ENCODE measurements at places on chromosomes 16 and 17. TPM values are rescaled to one million over a fixed set of nuclear protein-coding genes. Genes with fewer than 3 reads are reported as not detected.
A peak's percentile ranks its signal among the peaks of the same experiment; 100 is the strongest.

DNA sequence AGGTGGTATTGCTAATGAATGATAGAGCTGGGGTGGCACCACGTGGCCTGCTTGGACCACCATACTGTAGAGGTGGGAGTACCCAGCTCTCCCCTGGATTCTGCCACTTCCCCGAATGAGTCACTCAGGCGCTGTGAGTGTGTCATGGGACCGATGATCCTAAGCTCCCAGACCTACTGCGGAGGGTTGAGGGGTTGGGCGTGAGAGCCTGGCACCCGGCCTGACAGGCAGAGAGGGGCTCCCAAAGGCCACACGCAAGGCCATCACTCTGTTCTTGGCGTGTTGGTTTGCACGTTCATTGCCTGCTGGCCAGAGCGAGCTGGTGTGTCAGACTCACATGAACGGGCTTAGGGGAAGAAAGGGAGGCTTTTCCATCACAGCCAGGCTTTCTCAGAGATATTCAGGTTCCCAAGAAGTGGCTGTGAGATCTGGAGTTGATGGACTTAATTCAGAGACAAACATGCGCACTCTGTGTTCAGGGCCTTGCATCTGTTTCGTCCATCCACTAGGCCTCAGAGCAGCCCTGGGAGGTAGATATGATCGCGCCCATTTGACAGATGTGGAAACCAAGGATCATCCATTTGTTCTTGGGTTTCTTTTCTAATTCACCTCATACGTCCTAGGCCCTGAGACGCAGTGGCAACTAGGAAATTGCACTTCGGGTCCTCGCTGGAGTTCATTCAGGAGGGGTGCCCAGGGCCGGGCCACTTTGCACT lies 41.4 kb downstream of the CMIP start:
- DNase-seq, result no peak

DNA sequence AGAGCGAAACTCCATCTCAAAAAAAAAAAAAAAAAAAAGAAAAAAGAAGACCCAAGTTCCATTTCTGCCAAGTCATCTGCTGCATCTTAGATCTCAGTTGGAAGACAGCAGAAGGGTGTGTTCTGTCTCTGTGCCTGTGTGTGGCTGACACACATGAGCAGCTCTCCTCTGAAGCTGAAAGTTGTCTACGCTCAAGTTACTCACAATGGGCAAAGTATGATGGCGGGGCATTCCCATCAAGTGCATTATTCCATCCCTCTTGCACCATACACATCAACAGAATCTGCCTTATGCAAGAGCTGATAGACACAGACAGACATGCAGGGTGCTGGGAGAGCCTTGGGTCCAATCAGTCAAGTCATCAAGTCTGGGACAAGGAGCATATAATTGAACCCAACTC lies 402.2 kb downstream of the XYLT1 start:
- DNase-seq, result no peak

DNA sequence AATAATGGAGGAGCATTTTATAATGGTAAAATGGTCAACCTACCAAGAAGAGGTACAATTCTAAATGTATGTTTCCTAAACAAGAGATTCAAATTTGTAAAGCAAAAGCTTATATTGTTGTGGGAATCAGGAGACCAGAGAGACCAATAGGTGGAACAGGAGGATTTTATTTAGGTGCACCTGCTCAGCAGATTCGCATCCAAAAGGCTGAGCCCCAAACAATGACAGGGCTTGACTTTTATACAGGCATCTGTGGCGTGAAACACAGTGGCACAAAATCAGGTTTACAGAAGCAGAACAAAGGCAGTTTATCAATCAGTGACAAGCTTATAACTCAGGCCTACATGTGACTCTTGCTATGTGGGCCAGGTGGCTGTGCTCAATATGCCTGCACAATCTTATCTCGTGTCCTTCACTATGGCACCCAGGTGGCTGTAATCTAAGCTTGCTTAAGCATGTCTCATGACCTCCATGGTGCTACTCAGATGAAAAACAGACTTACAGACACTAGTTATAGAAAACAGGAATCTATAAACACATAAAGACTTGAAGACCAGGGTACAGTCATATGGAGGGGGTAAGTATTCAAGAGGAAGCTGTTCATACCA lies 780.2 kb upstream of the CA10 start:
- no peak for DNase-seq

GRCh38 chr17:19730843-19731242 lies 14.5 kb upstream of the SLC47A2 start:
- DNase-seq, result no peak

DNA sequence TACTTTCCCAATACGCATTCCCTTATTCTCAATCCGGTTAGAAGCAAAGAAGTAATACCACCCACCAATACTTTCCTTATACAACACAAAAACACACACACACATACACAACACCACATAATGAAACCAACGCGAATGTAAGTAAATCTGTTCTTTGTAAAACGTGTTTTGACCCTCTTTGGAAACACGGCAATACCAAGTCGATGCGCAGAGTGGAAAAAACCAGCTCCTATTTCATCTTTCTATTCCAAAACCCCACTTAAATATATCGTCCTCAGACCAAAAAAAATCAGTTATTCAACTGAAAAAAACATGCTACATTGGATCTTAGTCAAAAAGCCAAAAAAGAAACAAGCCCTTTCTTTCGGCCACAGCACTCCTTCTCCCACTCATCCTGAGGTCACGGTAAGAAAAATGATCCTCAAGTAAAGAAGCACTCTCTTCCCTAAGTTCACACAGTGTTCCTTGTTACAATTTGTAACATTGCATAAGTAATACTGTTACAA lies 31.0 kb upstream of the ARL4D start:
- peak; percentile 39 for DNase-seq

GRCh38 chr16:48383009-48383876 lies 2.0 kb downstream of the SIAH1 start:
- no peak for DNase-seq

- no peak for DNase-seq
Observed at GRCh38 chr17:5585836-5586521, 1.7 kb upstream of the NLRP1 start.

DNA sequence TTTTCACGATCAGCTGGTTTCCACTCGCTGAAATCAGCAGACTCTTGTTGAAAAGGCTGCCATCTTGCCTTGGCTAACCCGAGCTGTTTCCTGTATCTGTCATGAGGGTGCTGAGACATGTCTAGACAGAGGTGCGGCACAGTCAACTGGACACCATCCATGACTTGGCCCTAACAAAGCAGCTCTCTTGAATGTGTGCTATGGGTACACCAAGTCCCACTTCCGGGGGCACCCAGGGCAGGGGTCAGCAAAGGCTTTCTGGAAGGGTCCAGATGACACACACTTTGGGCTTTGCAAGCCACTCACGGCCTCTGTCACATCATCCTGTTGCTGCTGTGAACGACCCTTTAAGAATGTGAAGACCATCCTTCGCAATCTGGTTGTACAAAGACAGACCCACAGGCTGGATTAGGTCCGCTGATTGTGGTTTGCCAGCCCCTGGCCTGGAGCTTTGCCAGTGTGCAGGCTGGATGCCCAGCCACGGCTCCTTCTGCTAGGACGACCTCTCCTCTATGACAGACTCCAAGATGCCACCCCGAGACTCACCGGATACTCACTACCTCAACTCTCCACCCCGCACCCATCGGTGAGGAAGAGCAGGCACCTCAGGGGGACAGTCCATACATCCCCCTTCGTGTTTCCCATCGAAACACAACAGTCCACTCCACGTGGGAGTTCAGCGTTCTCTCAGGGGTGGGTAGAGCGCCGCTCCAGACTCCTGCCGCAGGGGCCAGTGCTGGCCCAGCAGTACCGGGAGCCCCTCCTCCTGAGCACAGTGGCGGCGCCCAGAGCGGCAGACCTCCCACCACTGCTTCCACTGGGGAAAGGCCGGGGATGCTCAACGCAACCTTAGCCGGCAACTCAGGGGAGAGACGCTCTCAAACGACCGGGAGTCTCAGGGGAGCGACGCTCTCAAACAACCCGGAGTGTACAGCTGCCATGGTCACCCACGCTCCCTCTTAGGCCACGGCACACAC lies 123.5 kb downstream of the ANKRD11 start:
- no peak for DNase-seq

DNA sequence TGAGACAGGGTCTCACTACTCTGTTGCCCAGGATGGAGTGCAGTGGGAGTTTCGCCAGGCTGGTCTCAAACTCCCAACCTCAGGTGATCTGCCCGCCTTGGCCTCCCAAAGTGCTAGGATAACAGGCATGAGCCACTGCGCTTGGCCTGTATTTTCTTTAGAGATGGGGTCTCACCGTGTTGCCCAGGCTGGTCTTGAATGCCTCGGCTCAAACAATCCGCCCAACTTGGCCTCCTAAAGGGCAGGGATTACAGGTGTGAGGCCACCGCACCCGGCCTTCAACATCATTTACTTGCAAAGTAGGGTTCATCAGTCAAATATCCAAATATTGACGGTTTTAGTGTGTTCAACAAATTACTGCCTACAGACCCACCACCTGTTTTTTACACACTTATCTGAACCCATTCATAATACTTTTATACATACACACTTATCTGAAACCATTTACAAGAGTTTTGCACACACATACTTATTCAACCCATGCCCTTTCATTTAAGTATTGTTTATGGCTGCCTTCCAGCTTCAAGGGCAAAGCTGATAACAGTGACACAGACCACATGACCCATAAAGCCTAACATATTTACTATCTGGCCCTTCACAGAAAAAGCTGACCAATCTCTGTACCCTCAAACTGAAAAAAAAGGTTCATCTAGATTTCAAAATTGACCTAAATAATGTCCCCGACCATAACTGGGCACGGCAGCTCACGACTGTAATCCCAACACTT lies 11.9 kb downstream of the TMEM170A start:
- DNase-seq, result peak; percentile 15

DNA sequence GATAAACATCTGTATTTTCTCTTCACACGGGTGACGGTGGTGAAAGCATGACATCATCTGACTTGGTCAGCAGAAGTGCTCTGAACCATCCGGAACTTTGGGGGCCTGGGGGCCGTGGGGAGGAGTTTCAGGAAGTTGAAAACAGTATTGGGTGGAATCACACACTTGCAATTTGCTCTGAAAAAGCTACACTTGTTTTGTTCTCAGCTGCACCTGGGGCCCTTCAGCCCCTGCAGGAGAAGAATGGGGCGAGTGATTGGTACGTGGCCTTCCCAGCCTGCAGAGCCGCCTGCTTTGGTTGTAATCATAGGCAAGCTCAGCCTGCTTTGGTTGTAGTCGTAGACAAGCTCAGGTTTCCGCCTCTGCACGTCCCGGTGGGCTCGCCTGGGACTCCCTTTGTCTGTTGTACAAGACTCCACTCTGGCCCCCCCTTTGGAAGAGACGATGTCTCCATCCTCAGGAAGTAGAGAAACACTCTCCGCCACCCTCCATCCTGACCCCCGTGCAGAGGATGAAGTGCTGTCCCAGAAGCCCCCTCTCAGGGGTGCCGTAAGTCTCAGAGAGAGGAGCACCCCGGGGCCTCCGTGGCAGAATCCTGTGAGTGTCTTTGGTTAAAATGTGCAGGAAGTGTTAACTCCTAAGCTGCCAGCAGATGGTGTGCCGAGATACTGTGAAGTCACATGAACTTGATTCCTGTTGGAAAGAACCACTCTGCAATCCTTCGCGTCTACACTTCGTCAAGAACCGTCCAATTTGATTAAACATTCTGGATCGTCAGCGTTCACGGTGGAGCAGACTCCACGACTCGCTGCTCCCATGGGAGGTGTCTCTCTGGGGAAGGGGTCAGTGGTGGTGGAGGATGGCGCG lies 5.4 kb downstream of the BANP start:
- DNase-seq, result no peak

- no peak for DNase-seq
Observed at GRCh38 chr17:31050948-31051347, 43.8 kb upstream of the NF1 start.

DNA sequence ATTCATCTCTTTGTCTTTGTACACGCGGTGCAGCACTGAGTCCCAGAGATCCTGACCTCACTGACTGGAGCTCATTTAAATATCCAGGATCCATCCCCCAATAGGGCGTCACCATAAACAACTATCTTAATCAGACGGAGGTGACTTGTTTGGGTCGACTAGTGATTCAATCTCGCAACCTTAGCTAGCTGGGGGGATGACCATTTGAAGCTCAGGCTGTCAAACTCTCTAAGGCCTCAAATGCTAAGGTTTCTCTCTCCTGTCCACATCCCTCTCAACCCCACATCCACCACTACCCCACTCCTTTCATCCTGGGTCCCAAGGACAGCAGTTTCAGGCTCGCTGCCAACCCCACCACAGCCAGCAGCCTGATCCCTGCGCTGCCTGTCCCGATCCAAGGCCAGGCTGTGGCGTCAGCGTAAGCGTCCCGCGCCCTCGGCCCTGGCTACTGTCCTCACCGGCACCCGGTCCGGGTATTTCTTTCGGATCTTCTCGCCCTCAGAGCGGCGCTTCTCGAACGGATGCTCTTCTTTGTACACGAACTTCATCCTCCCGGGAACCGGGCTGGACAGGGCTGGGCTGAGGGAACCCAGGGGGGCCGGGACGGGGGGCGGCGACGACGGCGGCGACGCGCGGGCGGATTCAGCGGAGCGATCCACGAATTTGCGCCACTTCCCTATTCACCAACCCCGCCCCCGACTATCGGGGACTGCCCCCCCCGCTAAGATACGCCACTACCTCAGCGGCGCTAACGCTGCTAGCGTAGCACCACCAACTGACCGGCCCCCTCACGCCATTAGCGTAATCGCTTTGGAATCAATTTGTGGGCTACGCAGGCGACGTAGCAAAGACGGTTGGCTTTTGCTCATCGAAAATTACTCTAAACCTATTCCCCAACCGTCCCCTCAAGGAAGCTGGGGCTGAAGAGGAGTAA lies at the start of gene GABARAP:
GABARAP (minus strand) TSS at position 667 of the 934 bp plus-strand sequence; CDS start at position 548, 119 bp downstream.
- peak; percentile 69 for DNase-seq

DNA sequence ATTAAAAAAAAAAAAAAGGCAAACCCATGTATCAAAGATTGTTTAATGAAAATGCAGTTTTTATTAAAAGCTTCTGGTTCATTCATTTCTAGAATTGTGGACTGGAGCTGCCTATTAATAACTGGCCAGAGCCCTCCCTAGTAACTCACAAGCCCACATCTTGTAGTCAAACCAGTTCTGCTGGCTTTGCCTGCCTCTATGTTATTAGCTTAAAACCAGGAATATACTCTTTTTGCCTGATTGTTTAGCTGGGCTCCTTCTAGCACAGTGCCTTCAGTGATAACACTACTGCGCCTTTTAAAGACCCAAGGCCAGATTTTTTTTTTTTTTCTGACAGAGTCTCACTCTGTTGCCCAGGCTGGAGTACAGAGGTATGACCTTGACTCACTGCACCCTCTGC lies 26.0 kb downstream of the TAC4 start:
- DNase-seq, result no peak

GRCh38 chr16:69133373-69133954 lies 1.0 kb downstream of the UTP4 start:
- no peak for DNase-seq

GRCh38 chr17:32970281-32970680 lies 21.4 kb upstream of the SPACA3 start:
- DNase-seq, result no peak

Gene MPP2
- 0.92 TPM for total RNA-seq

Gene CCT6B
- total RNA-seq, result 0.59 TPM

Gene SCIMP
- not detected for total RNA-seq

Gene CHRNE
- 3.2 TPM for total RNA-seq

Gene GPR139
- not detected for total RNA-seq

Gene CWC25
- total RNA-seq, result 14.4 TPM

Gene KRT222
- total RNA-seq, result not detected
